Activated T-cell treated with anti-CD3 and anti-CD28 coated beads for 1 hour (primary cell): ENCODE measurements at places on chromosomes 7 and 10.

DNA sequence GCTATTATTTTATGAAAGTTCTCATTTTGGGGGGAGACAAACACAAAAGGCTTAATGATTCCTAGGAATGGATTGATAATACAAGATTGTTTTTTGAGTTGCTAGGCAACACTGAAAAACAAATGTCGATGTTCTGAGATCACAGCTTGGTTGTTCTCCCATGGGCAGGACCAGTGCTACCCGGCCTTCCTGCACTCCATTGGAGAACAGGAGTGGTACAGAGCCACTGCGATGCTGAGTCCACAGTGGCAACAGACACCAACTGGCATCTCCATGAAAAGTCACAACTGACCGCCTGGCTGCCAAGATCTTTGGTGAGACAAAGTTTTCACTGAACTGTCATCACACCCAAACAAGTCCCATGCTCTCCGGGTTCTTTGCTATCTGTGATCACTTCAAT is 68.9 kb upstream of the NMT2 start:
- no peak for DNase-seq

DNA sequence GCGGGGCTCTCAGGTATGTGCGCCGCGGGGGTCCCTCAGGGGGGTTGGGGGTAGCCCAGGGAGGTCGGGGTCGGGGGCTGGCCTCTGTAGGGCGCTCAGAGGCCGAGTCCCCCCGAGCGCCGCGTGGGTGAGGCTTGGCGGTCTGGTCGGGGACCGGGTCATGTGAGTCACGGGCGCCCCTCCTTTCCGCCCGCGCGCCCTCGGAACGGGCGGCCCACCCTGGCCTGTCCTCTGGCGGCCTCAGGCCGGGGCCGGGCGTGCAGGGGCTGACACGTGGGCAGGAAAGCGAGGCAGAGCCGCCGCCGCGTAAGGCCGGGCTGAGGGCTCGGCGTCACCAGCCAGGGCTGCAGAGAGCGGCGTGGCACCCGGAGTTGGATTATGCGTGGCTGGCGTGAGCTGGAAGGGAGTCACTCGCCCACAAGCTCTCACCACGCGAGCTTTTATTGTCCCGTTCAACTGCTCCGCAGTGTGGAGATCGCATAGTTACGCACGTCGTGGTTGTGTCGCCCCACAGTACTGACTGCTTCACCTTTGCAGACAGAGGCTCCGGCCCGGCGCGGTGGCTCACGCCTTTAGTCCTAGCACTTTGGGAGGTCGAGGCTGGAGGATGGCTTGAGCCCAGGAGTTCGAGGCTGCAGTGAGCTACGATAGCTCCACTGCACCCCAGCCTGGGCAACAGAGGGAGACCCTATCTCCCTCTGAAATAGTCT is 385 bp downstream of the SHLD2 start:
- peak; percentile 56 for DNase-seq

GRCh38 chr10:29621161-29621560 is 13.6 kb downstream of the SVIL start:
- DNase-seq, result no peak

DNA sequence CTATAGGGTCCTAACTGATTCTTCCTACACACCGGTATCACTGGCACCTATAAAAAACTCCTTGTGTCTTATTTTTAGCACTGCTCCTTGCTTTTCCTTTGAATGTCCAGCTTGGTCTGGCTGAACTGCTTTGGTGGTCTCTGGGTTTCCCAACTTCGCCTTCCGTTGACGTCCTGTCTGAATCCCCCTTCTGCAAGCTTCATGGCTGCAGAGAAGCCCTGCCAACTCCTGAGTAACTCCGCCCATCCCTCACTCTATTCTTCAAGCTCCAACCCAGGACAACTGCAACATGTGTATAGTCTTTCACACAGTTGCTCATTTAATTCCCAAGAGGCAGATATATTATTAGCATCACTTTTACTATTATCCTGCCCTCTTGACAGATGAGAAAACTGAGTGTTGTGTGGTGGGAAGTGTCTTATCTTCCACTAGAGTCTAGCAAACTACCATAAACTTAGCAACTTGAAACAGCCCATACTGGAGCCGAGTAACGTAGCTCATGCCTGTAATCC is 40.9 kb downstream of the MTURN start:
- DNase-seq, result no peak

GRCh38 chr10:85734791-85735190 is 631.8 kb downstream of the GRID1 start:
- no peak for DNase-seq

GRCh38 chr10:121296378-121296777 is 301.9 kb downstream of the FGFR2 start:
- DNase-seq, result no peak

- DNase-seq, result no peak
Observed at GRCh38 chr7:114405427-114405826, 9.2 kb upstream of the FOXP2 start.

- DNase-seq, result no peak
Observed at GRCh38 chr7:79692015-79692414, 238.5 kb upstream of the MAGI2 start.
